ENCODE measurements at places on chromosomes 3 and 15. TPM values are rescaled to one million over a fixed set of nuclear protein-coding genes. Genes with fewer than 3 reads are reported as not detected.

The HGD gene
- total RNA-seq = 1.1 TPM

The CCDC80 gene
- 5.1 TPM for total RNA-seq

The TRIM59 gene
- total RNA-seq = 14.3 TPM

The ACSBG1 gene
- 5.0 TPM for total RNA-seq

The EHHADH gene
- 1.4 TPM for total RNA-seq

DNA sequence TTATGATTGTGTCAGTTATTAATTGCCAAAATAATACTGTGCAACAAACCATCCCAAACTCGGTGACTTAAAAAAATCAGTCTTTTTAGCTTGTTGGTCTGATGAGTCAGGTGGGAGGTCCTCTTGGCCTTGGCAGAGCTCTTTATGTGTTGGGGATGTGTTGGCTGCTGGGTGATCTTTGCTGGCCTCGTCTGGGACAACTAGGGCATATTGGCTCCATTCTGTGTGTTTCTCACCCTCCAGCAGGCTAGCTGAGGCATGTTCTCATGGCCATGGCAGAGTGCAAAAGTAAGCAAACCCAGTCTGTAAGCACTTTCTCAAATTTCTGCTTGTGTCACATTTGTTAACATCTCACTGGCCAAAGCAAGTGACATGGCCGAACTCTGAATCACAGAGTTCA is 251.6 kb downstream of the RPLP1 start:
- DNase-seq = no peak

DNA sequence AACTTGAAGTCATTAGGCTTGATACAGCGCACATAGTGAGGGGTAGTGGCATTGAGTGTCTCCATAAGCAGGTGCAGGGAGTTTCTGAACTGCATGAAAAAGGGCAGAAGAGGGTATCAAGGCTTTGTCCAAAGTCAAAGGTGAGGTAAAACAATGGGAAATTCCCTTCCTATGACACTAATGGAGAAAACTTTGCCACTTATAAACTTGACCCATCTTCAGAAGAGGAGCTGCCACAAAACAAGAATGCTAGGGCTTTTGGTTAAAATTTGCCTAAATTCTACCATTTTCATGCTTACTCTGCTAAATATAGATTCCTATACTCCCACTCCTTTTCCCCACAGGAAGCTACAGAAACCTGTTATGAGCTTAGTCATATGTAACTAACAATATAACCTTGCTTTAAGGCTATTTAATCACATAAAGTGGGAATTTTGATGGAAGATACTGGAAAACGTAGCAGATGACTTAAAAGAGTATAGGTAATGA is 87.5 kb upstream of the MYO5C start:
- DNase-seq = no peak

Measured in occipital lobe (tissue), 3 donors.